ENCODE measurements at places on chromosomes 5 and 9. TPM values are rescaled to one million over a fixed set of nuclear protein-coding genes. Genes with fewer than 3 reads are reported as not detected.

Gene IFNB1
- not detected for total RNA-seq

Gene CNTNAP3B
- 11.2 TPM for total RNA-seq

- DNase-seq = no peak
Observed at GRCh38 chr9:107571148-107571547, 81.6 kb upstream of the KLF4 start.

- DNase-seq = no peak
Observed at GRCh38 chr5:41968153-41968723, 43.2 kb downstream of the FBXO4 start.

GRCh38 chr9:105138306-105138801, 106.1 kb upstream of the SLC44A1 start:
- DNase-seq = peak; percentile 70

Gene MED22
- 19.2 TPM for total RNA-seq

DNA sequence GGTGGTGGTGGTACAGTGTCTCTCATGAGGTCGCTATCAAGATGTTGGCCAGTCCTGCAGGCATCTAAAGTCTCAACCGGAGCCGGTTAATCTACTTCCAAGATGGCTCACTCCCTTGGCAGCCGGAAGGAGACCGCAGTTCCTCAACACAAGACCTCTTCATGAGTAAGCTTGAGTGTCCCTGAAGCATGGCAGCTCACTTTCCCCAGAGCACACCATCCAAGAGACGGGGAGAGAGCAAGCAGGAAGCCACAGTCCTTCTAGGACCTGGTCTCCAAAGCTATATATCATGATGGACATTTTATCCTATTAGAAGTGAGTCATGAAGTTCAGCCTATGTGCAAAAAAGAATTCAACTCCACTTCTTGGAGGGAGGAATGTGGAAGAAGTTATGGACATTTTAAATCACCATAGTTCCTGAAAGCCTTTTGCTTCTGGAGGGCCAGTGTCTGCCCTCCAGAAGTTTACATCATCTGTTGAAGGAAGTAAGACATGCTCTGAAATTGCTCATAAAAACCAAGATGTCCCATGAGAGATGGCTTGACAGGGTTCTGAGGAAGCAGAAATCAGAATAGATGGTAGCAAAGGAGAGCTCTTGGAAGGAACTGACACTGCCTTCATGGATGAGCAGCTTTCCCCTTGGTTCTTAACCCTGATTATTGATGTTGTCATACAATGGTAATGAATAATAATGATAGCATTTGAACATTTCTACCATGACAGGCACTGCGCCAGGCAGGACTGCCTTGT, 21.3 kb downstream of the GALNT10 start:
- DNase-seq = no peak

DNA sequence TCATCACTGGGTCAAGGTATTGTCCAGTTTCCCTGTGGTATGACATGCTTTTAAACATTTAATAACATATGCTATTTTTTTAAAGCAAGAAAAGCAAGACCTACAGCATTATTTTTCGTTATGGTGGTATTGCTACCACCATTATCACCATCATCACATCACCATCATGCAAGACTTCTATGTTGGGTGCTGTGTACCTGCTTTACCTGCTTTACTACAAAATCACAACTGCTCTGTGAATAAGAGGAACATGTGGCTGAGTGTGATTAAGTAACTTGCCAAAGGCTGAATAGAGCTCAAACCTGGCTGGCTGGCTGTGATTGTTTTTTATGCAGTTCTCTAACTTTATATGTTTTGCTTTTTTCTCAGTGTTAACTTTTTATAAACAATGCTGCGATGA, 140.8 kb upstream of the CLINT1 start:
- no peak for DNase-seq

GRCh38 chr5:12861886-12862654, 957.8 kb upstream of the CTNND2 start:
- DNase-seq = no peak

Gene NFIB
- total RNA-seq = 104 TPM

- no peak for DNase-seq
Observed at GRCh38 chr9:81754245-81754644, 64.9 kb upstream of the TLE1 start.

- peak; percentile 52 for DNase-seq
Observed at GRCh38 chr5:42811591-42812446, at the start of gene SELENOP. Gene SELENOP (minus strand): TSS chr5:42811892. CDS start chr5:42808353, 3,539 bp downstream.

GRCh38 chr5:179221196-179221876, 123.9 kb downstream of the ADAMTS2 start:
- peak; percentile 19 for DNase-seq

Gene NUTM2G
- total RNA-seq = not detected

DNA sequence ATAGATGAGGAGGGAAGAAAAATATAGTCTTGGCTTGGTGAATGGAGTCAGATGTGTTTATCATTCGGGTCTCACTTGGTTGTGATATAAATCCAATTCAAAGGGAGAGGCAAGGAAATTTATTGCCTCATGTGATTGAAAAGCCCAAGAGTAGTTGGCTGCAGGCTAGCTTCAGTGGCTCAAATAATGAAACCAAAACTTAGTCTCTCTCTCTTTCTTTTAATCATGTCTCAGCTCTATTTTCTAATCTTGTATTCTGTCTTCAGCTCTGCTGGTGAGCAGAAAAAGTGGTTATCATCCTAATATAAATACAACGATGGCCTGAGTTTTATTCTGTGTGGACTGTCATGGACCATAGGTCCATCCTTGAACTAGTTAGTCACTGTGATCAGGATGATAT, 234.2 kb upstream of the PPP1R2B start:
- DNase-seq = no peak

DNA sequence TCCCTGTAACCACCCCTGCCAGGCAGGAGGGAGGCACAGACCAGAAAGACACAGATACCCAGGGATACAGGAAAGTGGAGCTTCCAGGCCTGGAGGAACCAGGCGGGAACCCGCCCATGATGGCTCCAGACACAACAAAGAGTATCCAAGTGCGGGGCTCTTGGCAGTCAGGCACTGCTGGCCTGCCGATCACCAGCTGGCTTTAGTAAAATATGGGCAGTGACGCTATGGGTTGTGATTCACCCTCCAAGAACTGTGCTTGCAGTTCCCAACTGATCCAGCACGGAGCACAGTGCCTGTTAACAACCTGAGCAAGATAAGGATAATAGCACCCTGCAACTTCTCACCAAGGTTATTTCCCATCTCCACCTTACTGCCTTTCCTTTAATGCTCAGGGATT, 463.3 kb downstream of the IRX1 start:
- DNase-seq = peak; percentile 75

- DNase-seq = no peak
Observed at GRCh38 chr9:3049636-3050035, 205.7 kb upstream of the PUM3 start.

DNA sequence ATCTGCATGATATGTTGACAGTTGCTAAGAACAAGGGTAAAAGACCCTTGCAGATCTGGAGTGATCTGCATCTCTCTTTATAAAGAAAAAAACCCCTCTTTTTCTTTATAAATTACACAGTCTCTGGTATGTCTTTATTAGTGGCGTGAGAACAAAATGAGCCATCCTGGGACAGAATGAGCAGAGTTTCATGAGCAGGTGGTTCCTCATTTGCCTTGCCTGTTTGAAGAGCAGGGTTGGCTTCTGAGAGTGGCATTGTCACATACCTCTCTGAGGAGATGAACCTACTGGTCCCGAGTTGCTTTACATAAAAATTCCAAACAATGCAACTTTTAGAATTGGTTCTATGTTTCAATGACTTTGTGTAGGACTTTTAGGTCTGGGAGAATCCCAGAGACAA, 94.3 kb downstream of the INSYN2B start:
- DNase-seq = no peak

DNA sequence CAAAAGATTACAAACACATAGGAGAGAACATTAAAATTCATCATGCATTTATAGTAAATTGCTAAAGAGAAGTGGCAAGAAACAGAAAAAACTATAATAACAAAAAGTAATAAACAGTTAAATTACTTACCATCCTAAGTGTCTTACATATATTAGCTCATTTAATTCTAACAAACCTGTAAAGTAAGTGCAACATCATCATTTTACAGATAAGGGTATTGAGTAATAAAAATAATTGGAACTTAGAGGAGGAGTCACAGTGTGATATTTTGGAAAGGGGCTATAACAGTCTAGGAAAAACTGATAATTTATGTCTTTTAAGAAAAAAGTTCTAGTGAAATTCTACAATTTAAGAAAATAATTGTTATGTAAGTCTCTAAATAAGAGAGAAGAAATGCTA, 592.8 kb downstream of the DMRTA1 start:
- DNase-seq = no peak

DNA sequence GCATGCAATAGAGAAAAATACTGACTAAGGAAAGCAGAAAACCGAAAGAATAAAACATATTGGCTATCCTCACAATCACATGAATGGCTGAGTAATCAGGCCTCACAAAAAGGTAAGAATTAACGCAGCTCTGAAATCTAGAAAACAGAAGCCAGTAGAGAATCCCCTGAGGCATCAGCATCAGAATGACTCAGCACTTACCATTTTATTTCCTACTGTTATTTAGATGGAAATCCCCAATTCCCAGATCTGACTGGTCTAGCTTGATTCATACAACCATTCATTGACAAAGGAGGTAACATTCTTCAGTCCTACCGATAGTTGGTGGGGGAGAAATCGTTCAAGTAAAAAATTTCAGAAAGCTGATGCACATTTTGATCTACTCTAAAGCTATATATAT, 1408.4 kb upstream of the WWC1 start:
- DNase-seq = no peak

DNA sequence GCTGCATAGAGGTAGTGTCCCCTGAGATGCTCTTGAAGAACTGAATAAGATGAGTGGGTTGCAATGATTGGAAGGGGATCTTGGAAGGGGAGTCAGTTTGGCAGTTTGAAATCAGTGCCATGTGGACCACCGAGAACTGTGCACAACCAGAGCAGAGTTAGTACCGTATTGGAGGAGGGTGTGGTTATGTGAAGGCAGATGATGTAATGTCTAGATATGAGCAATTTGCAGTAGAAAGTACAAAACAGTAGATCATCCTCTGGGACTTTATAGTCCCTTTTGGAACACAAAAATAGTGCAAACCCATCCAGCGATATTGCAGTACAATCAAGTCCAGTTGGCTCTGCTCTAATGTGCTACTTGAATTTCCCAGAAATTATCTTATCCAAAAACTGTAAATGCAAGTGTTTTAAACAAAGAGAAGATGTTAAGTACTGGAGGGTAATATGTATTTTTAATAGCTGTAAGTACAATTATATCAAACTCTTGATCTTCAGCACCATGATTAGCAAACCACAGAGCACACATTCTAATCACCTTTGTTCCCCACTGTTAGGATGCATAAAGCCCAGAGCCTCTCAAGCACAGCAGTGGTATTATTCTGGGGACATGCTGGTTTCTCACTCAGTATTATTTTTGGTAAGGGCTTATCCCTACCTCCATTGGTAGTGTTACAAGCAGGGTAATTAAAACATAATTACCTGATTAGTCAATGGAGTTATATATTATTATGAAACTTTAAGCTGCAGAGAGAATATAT, 41.5 kb downstream of the MEGF10 start:
- DNase-seq = no peak

DNA sequence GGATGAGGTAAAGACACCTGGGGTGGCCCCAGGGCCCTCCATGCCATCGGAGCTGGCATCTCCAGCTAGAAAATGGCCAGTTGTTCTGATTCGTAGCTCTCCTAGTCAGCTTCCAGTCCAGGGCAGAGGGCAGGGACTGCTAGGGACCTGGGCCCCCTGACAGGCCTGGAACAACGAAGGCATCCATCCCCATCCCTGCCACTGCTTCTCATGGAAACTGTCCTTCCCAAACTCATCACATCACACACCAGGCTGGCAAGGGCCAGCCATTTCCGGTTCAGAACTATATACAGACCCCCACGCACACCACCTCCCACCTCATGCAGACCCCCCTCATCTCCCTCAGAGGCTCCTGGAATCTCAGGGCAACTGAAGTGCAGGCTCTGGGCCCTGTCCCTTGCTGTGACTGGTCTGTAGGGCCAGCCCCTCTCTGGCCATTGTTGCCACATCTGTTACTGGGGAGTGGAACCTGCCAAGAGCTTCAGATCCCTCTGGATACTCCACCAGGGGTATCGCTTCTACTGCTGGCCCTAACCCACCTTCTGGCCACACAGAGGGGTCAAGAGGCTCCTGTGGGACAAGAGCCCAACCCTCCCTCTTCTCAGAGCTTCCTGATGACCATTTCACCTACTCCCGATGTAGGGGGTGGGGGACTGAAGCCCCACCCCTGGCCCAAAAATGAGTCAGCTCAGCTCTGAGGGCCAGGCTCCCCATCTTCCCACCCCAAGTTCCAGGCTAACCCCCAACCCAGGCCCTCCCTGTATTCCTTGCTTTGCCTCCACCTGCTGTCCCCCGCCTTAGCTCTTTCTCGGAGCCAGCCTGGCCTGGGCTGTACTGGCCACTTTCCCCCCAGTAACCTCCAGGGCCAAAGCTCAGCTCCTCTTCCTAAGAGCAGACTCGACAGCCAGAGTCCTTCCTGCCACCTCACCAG, 1.2 kb upstream of the MZB1 start:
- no peak for DNase-seq

Gene PCDHB16
- 2.2 TPM for total RNA-seq

DNA sequence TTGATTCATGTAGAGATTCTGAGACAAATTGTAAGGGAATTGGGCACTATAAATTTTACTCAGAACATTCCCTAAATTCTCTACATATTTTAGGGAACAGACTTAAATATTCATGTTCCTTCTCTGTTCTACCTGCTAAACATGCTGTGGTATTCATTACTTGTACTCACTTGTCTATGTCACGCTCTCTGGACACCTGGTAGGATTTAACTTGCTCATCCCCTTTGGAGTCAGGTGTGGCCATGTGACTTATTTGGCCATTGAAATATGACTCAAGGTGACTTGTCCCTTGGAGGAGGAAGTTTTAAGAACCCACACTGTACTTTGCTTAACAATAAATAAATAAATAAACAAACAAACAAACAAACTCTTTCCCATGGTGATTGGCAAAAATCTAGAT, 2258.8 kb upstream of the WWC1 start:
- no peak for DNase-seq

- no peak for DNase-seq
Observed at GRCh38 chr9:26311463-26311995, 581.1 kb downstream of the CAAP1 start.

Gene ZNF366
- 8.0 TPM for total RNA-seq

- no peak for DNase-seq
Observed at GRCh38 chr9:84822589-84823233, 153.2 kb downstream of the NTRK2 start.

Gene ANKRD18B
- total RNA-seq = not detected

GRCh38 chr5:131218392-131218791, 45.5 kb upstream of the CDC42SE2 start:
- no peak for DNase-seq

- no peak for DNase-seq
Observed at GRCh38 chr5:164934561-164934960, 1429.1 kb downstream of the MAT2B start.

- DNase-seq = peak; percentile 83
Observed at GRCh38 chr9:134983074-134983473, 65.4 kb upstream of the FCN1 start.

Gene C7
- total RNA-seq = 272 TPM

GRCh38 chr5:26662806-26663360, 375.5 kb downstream of the CDH9 start:
- DNase-seq = no peak

All from Right ventricle myocardium superior (tissue), 1 donor.